Fibroblast of skin of left quadriceps (primary cell): ENCODE measurements at places on chromosomes 11 and 22.

DNA sequence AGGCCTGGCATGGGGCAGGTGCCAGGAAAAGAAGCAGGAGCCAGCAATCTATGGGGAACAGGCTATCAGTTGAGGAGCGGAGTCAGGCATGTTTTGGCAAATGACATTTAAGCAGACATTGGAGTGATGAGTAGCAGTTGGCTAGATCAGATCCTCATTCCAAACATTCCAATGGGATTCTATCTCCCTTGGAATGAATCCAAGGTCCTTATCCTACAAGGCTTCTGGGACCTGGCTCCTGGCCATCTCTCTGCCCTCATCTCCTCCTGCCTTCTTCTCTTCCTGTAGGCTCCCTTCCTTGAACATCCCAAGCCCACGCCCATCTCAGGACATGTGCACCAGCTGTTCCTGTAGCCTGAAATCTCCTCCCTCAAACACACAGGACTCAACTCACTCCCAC is 1074.5 kb downstream of the TBC1D22A start:
- peak; percentile 77 for DNase-seq

DNA sequence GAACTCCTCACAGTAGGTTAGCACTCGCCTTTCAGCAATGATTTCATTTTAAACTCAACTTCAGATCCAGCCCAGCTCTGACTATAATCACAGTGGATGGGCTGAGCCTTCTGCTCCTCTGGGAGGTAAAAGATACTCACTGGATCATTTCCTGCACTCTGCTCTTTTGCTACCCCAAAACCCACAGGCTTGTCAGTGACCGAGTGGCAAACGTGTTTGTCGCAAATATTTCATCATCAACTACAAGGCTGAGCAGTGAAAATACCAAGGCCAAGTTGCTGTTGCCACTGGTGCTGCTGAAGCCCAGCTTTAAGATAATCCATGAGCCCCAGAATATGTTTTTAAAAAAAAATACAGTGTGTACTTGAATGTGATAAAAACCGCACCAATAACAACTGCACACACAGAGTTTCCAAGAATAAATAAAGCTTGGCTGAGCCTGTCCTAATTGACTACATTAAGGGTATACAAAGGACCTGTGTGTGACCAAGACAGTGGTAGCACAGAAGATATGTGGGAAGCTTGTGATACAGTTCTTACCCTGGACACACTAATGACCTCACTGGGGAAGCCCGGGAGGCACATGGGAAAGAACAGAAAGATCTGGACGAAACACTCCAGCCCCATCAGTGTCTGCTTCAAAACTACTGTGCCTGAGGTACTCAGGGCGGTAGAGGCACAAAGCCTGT is 41.3 kb downstream of the ABTB2 start:
- DNase-seq: no peak

DNA sequence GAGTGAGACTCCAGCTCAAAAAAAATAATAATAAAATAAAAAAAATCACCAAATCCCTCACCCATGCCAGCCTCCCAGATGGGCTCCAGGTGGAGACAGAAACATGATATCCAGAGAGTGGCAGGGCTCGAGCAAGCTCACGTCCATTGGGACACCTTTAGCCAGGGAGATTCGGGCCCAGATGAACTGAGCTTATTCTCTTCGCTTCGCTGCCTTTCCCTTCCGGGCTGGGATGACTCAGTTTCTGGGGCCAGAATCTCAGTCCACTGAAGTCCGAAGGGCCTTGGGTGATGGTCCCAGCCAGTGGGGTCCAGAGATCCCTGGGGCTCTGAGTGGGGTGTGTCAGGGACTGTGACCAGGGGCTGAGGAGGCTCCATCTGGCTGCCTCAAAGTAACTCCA is 23.0 kb upstream of the MYEOV start:
- no peak for DNase-seq

DNA sequence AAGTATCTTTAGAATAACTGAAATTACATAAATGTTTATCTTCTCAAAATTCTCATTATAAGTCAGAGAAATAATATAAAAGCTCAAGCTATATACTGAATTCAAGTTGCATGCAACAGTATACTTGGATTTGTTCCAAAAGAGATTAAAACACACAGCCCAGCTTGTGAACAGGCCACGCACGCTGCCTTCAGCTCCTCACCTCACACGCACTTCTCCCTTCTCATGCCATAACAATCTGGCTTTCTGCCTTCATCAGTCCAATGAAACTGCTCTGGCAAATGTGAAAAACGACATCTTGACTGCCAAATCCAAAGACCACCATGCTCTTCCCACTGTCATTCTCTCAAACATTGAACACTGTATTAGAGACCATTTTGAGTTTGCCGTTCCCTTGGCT is 22.1 kb downstream of the ATP6V1E1 start:
- DNase-seq: peak; percentile 36

DNA sequence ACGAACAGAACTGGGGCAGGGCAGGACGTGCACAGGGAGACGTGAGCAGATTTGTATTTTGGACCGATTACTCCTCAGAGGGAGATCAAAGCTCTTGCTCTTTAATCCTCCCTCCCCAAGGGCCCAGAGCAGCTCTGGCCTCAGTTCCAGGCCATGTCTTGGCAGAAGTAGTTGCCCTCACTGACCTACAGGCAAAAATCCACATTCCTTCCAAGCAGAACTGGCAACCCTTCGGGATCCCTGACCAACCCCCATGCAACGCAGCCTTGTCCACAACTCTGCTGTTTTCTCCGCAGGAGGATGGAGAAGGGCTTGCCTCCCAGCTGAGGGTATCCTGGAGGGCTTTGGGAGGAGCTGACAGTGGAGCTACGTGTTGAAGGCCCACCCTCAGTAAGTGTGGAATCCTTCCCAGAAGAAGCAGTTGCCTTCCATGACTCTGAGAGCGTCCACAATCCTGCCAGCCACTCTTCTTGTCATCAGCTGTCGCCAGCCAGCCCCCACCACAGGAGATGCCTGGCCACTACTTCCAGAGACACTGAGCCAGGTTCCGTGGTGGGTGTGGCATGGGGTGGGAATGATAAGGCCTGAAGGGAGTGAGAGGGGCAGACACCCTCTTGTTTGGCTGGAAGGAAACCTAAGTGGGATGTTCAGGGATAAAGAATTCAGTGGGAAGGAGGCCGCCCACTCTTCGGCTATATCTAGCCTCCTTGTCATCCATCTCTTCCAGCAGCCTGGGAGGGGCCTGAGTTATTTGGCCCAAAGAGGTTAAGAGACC is 68.1 kb downstream of the PDE2A start:
- DNase-seq: no peak
